ENCODE measurements at places on chromosomes 5 and 9.

- no peak for DNase-seq
Observed at GRCh38 chr5:80060966-80061365, 25.8 kb downstream of the THBS4 start.

DNA sequence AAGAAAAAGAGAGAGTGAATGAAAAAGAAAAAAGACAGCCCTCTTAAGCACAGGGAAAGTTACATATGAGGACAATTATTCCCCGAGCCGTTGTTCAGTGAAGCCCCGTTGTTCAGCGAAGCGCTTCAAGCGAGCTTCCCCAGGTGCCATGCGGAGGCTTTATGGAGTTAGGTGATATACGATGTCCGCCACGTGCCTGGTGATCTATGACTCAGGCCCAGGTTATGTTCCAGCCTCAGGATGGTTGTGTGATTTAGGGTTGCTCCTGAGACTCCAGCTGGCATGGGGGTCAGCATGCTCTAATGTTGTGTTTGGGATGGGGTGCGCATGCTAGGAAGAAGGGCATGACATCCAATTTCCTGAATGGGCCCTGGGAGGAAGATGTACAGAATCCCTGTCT, 365.6 kb downstream of the CDK5RAP2 start:
- no peak for DNase-seq

DNA sequence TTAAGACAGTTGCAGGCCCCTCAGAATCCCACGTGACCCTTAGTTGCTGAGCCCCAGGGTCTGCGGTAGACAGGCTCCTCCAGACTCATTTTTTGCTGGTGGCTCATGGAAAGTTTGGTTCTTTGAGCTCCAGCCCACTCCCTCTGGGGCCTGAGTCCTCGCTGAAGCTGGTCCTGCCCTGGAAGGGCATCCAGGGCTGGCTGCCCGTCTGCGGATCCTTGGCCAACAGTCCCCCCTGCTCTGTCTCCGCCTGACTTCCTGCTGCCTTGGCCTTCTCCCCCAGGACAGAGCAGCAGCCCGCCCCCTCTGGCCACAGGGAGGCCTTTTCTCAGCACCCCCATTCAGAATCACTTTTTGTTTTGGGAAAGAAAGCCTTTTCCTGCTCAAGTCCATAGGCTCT, 24.4 kb downstream of the SLC6A7 start:
- DNase-seq: no peak

DNA sequence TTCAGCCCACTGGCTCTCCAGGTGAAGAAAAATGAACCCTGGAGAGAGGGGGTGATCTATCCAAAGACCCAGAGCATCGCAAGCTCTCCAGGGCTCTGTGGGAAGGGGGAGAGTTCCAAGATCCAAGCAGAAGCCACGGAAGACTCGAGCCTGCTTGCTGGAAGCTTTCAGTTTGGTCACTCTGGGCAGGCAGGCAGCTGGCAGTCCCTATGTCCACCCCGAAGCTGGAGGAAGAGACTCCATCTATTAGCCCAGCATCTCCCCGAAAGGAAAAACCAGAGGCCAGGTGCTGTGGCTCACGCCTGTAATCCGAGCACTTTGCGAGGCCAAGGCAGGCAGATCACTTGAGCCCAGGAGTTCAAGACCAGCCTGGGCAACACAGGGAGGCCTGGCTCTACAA, 10.7 kb upstream of the SPARC start:
- DNase-seq: no peak

DNA sequence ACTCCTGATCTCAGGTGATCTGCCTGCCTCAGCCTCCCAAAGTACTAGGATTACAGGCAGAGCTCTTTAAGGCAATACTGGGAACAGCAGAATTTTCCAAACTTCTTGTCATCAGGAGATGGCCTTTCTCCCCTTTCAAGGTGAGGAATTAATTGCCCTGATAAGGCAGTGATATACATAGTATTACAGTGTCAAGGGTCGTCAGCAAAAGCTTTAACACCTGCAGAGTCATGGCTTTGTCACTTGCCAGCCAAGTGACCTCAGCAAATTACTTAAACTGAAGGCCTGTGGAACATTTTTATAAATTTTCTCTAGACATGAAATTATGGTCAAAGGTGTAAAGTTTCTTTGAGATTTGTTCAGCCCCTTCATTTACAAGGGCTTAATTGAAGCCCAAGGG, 59.5 kb downstream of the FBXO38 start:
- no peak for DNase-seq

GRCh38 chr5:100311806-100312205, 223.4 kb upstream of the FAM174A start:
- DNase-seq: no peak

- DNase-seq: no peak
Observed at GRCh38 chr9:123484130-123484529, 128.1 kb downstream of the CRB2 start.

DNA sequence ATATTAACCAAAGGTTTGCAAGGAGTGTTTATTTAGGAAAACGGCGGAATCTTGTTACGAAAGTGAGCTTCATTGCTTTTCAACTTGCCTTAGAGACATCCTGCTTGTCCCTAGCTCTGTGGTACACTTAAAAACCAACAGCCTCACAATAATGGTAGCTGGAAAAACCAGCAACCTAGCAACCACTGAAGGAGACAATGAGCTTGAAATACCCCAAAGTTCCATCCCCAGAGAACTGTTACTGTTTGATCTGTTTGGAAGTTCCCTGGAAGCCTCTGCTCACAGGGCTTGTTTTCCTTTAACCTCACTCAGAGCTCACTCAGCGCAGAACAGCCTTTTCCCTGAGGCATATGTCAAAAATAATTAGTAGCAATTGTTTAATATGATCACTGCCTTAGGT, 43.2 kb downstream of the SH3TC2 start:
- no peak for DNase-seq

DNA sequence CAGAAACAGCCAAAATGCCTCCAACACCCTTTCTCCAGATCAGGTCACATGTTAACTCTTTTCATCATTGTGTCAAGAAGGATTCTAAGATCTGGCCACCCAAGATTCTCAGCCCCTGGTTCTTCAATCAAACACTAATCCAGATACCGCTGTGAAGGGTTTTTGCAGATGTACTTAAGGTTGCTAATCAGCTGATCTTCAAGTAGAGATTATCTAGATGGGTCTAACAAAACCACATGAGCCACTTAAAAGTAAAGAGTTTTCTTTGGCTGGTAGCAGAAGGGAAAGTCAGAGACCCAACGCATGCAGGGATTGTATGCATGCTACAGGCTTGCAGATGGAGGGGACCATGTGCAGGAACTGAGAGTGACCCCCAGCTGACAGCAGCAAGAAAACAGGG, 267.9 kb downstream of the CDK5RAP2 start:
- no peak for DNase-seq

- no peak for DNase-seq
Observed at GRCh38 chr9:115106642-115107041, 11.3 kb downstream of the TNC start.

GRCh38 chr5:40831346-40832210, 3.4 kb downstream of the RPL37 start:
- peak; percentile 14 for DNase-seq

GRCh38 chr5:100551183-100551582, 16.0 kb downstream of the FAM174A start:
- DNase-seq: no peak

DNA sequence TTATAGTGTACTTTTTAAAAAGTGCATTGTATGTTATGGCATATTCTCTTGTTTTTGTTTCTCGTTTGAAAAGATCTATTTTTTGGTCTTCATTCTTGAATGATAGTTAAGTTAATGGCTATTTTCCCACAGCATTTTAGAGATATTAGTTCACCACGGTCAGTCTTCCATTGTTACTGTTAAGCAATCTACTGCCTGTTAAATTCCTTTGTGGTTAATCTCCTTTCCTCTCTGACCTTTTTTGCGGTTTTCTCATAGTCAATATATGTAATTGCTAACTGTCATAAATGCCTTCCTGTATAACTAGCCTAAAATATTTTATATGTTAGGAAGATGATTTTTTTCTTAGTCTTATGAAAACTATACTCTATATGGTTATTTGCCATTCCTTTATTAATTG, 250.8 kb upstream of the FBXL7 start:
- DNase-seq: no peak

DNA sequence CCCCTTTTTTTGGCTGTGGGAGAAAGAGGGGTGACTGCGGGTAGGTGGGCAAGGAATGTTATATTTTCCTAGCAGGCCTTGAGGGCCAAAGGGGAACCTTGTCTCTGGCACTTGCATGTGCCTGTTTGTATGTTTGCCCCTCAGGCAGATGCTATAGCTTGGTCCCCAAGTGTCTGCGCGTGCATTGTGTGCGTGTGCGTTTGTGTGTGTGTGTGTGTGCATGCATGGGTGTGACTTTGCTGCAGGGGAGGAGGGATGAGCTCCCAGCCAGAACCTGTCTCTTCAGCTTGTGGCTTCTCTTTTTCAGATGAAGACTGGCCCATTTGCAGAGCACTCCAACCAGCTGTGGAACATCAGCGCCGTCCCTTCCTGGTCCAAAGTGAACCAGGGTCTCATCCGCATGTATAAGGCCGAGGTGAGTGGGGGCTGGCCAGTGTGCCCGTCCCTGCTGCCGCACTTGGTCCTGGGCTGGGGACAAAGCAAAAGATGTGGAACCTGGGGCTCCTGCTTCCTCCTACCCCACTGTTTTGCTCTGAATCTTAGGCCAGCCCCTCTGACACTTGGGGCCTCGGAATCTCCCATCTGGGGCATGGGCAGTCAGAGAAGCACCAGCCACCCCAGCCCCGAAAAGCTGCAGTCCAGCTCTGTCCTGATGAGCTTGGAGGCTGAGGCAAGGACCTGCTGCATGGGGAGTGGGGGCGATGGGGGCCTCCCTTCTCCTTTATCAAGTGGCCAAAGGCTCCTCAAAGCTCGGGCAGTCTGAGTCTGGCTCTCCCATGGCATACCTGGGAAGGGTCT, 31.1 kb downstream of the PTPA start:
- DNase-seq: no peak

GRCh38 chr9:97695995-97696802, 941 bp downstream of the XPA start:
- DNase-seq: no peak

GRCh38 chr5:124901081-124901480, 154.6 kb upstream of the ZNF608 start:
- DNase-seq: no peak

- DNase-seq: no peak
Observed at GRCh38 chr5:97838214-97838613, 655.2 kb upstream of the RIOK2 start.

DNA sequence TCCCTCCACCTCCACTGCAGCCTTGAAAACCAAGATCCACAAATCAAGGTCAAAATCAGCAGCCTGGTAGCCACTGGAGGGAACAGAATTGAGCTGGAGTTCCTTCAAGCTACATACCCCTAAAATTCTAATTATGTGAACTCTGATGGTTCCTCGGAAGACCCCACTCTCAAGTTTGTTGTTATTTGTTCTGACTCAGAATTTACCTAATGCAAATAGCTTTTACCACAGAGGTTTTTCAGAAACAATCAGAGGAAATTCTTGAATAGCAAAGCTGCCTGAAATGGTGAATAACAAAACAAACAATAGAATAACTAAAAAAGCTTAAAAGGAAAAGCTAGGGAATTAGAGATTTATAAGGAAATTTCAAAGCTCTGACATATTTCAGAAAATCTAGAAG, 220.0 kb downstream of the CDH18 start:
- no peak for DNase-seq

- no peak for DNase-seq
Observed at GRCh38 chr5:175098301-175098700, 345.7 kb downstream of the DRD1 start.

- DNase-seq: no peak
Observed at GRCh38 chr5:140408750-140409241, 7.2 kb downstream of the ANKHD1 start.

GRCh38 chr5:154002093-154002492, 36.6 kb downstream of the FAM114A2 start:
- no peak for DNase-seq

GRCh38 chr9:114409103-114409780, 21.5 kb upstream of the AKNA start:
- DNase-seq: no peak

DNA sequence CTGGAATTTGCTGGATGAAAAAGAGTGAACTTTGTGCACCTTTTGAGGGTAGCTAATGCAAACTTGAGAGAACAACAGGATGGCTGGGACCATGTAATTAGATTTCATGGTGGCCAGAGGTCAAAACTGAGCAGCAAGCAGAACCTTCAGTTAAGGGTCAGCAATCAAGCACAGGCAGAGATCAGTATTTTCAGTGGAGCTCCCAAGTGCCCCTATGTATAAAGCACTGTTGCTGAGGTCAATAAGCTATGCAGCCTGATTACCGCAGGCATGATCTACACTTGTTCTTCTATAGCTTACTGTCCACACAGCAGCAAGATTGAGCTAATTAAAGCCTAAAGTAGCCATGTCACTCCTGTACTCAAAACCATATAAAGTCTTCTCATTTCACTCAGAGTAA, 62.1 kb upstream of the TMC1 start:
- no peak for DNase-seq

DNA sequence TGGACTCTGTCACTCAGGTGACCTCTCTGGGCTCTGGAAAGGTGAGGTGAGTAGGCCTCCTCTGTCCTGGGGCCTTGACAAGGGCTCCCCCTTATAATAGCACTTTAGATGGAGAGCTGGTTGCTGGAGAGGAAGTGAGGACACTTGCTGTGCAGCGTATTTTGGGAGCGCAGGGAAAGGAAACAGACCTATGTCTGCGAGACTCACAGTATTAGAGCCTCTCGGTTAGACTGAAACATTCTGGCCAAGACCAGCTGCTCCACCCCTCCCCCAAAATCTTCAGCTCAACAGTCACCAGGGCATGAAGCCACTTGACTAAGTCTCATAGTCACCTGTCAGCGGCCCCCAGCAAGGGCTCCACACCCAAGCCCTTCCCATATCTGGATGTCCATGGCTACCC, 213.6 kb downstream of the AGTPBP1 start:
- DNase-seq: no peak

DNA sequence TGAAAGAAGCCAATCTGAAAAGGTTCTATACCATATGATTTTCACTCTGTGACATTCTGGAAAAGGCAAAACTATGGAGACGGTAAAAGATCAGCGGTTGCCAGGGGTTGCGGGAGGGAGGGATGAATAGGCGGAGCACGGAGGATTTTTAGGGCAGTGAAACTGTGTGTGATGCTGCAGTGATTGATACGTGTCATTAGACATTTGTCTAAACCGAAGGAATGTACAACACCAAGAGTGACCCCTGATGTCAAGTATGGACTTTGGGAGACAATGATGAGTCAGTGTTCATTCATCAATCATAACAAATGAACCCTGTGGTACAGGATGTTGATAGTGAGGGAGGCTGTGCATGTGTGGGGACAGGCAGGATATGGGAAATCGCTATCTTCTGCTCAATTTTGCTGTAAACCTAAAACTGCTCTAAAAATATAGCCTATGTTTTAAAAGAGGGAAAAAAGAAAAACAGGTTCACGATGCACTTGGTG, 34.4 kb downstream of the ERGIC1 start:
- DNase-seq: no peak

GRCh38 chr9:32671333-32671732, 35.9 kb upstream of the TAF1L start:
- DNase-seq: no peak

DNA sequence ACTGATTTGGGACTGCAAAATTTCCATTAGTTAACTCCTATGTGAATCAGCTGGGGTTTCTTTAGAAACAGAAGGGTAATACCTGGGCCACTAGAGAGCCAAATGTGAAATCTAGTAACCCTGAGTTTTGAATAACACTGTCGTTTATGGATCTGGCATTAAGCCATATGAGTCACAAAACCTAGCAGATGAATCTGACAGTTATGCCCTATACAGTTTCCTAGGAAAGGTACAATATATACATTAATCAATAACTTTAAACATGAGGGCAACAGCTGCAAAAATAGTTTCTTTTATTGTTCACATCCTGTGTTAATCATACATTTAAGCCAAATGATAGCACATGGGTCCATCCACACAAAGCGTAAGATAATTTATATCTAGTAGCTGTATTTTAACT, 56.9 kb downstream of the PAM start:
- DNase-seq: no peak
